ENCODE measurements at places on chromosomes 7 and 10.

DNA sequence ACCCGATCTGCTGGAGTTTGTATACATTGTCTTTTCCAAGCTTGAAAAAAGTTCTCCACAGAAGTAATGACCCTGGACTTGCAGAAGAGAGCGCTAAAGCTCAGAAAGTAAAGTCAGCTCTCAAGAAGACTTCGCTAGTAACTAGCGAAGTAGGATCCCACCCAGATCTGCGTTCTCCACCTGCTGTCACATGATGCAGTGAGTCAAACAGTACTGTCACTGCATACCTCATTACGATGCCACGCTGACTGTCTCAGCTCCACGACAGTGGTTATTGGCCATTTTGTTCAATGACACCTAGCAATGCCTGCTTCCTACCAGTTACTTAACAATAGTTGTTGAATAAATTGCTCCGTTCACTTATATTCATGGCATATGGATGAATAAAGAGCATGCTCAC, 29.7 kb upstream of the SEC61G start:
- peak; percentile 62 for DNase-seq

DNA sequence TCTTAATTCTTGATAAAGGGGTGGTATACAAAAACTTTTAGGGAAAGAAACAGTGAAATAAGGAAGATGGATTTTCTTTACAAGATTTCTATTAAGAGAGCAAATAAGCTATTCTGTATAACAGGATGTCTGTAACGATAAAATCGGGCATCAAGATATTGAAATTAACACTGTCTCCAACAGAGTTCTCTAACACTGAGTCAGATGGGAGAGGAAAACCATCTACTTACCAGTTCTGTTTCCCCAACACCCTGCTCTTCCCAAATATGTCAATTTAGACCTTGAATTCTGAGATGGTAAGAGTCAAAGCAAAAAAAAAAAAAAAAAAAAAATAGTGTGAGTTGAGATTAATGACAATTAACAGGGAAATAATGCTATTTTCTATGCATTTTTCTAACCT, 23.0 kb downstream of the SMURF1 start:
- DNase-seq: no peak

DNA sequence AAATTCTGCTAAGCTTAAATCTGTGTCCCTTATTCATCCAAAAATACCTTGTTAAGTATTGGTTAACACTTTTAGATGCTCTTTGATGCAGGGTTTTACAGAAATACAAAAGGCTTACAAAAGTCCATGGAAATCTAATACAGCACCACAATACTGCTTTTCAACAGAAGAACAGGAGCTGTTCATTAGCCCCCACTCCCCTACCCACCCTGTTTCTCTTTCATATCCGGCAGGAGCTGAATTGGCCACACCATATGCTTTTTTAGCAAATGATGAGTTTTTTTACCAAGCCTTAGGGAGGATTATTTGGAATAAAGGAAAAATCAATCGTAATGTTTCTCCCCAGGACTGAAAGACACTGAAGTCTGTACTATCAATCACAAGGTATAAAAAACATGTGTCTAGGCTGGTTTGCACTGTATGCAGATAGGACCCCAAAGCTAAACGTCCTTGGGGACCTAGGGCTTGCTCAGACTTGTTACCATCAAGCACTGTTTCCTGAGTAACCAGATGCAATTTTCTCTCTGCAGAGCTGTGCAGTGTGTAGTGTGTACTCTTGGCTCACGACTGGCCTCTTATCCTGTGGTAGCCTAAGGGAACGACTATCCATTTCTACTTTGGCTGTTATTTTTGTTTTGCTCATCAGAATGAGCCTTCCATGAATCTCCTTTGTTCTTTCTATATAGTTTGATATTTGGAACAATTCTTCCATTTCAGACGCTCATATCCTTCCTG, 143.3 kb upstream of the LRGUK start:
- DNase-seq: peak; percentile 52

DNA sequence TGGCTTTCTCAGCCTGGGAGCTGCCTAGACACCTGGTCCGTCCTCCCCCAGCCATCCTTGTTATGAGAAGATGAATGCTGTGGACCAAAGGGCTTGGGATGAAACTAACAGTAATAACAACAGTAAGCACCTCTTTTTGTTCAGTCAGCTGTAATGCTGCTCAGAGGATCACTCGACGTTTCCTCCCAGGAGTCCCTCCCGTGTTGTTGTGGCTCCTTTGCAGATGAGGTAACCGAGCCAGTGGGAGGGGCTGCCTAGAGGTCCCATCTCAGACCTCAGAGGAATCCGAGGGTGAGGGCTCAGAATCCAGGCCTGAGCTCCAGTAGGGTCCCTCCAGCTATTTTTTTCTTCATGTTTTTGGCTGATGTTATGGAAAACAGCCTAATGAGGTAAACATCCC, 145.1 kb downstream of the TMEM178B start:
- DNase-seq: no peak

DNA sequence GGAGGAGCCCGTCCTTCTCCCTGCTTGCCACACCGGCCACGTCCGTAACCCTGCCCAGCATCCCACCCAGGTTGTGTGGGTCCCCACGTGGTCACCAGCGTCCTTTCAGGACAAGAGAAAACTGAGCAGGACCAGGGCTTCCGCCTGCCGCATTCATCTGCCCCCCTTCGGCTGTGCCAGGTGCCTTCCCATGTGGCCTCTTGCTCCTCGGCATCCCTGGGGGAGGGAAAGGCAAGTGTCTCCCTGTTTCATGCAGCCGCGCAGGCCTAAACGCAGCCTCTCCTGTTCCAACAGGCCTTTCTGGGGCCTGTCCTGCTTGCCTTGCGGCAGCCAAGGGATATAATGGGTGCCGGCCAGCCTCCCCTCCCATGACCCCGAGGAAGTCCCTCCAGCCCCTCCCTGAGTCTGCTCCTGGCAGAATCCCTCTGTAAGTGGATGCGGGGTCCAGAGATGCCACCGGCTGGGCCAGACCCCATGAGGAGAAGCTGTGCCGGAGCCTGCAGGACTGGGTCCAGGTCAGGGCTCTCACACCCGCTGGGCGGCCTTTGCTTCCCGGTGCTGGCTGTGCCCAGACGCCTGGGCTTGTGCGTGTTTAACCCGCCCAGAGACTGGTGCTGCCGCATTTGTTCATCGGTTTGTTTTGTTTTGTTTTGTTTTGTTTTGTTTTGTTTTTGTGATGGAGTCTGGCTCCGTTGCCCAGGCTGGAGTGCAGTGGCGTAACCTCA, 23.1 kb downstream of the SHH start:
- no peak for DNase-seq

- DNase-seq: no peak
Measured at GRCh38 chr7:44256459-44256858, 55.7 kb downstream of the YKT6 start.

GRCh38 chr7:1474736-1475135, 15.5 kb upstream of the MICALL2 start:
- no peak for DNase-seq

DNA sequence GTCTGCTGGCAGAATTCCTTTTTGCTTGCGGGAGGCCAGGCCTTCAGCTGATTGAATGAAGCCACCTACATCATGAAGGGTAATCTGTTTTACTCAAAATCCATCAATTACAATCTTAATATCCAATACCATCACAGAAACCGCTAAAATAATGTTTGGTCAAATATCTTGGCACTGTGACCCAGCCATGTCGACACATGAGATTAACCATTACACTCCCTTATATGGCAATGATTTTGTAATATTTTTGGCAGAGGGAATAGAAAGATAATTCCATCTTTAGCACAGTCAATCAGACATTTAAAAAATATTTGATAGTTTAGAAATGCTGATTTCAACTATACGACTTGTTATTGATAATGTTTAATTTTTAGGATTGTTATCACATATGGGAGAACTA, 36.5 kb upstream of the SLC39A12 start:
- no peak for DNase-seq

GRCh38 chr7:158164101-158165095, 423.2 kb downstream of the PTPRN2 start:
- DNase-seq: no peak

DNA sequence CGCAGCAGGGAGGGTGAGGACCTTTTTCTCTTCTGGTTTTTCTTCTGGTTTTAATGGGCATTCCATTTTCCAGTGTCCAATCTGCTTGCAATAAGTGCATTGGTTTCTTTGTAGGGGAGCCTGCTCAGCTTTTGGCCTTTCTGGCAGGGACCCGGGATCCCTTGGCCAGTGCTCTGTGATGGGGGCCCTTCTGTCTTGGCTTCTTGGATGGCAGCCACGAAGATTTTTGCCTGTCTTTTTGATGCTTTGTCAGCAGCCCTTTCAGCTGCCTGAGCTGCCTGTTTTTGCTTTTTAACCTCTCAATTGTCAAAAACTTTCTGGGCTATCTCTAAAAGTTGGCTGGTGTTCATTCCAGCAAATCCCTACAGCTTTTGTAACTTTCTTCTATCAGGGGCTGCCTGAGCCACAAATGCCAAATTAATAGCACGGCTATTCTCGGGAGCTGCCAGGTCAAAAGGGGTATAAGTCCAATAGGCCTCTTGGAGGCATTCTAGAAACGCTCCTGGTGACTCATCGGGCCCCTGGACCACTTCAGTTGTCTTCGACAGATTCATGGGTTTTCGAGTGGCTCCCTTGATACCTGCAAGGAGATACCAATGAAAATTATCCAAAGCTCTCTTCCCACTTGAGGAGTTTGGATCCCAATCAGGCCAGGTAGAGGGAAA, 179.9 kb upstream of the MBL2 start:
- DNase-seq: no peak

GRCh38 chr7:42690794-42691639, 220.9 kb downstream of the C7orf25 start:
- peak; percentile 4 for DNase-seq

- no peak for DNase-seq
Measured at GRCh38 chr7:28570113-28570969, 158.0 kb downstream of the CREB5 start.

GRCh38 chr7:112064627-112065385, 141.4 kb downstream of the DOCK4 start:
- DNase-seq: no peak

GRCh38 chr10:110212119-110213006, 5.0 kb downstream of the MXI1 start:
- DNase-seq: peak; percentile 6

GRCh38 chr7:33661430-33662160, 243.7 kb upstream of the BMPER start:
- DNase-seq: no peak

DNA sequence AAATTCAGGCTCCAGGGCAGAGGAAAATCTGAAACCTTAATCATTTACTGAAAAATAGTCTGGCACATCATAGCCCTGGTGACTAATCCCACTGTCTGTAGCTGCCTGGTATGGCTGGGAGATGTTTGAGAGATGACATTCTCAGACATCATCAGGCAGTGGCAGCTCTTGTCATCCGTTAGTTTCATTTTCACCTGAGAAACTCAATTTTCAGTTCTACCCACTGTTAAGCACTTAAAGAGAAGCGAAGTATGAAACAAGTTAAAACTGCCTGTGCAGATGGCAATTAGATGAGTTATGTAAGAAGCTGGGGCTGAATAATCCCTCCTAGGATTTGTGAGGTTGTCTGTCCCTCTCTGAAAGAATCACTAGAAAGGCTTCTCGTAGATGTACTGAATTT, 150.2 kb downstream of the NSUN6 start:
- DNase-seq: peak; percentile 1

DNA sequence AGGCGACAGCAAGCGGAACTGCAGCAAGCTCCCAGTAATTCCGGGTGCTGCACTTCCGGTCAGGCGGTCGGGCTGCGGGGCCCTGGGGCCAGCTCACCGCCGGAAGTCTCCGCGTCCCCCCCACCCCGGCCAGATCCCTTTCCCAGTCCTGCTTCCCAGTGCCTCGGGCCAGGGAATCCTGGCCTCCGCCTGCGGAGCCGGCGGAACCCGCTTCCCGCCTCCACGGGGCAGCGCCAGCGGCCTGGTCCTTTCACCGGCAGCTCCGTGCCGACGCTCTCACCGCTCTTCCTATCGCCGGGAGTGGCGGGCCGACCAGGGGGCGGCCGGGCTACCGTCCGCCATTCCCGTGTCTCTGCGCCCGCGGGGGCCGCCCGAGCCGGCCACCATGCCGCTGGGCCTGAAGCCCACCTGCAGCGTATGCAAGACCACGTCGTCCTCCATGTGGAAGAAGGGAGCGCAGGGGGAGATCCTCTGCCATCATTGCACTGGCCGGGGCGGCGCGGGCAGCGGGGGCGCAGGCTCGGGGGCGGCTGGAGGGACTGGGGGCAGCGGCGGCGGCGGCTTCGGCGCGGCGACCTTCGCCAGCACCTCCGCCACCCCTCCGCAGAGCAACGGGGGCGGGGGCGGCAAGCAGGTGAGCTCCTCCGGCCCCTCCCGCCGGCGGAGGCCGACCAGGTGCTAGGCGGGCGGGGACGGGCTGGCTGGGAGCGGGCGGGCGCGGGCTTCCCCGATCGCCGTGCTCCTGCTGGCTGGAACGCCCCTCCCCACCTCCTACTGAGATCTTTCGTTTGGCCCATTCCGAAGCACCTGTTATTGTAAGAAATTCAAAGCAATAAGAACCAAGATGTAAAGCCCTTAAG, at the start of gene GATAD1:
GATAD1 (plus strand) TSS at position 138 of the 860 bp plus-strand sequence; CDS start at position 386, 248 bp downstream.
- DNase-seq: peak; percentile 84

- no peak for DNase-seq
Measured at GRCh38 chr7:5455581-5456219, 32.1 kb upstream of the TNRC18 start.

DNA sequence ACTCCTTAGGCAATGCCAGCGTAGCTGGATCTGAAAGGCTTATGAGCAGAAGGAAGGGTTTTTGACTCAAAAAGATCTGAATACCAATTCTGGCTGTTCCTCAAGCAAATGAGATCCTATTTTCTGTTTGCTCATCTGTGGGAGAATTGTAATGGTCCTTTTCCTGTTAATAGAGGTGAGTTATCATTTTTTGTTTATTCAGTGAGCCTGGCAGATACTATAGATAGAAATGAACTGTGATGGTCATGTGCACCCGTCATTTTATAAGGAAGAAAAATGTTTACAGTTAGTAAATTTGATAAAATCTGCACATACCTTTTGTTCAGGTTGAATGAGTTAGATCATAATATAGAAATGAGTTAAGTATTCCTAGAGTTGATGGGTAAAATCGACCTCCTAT, 97.7 kb downstream of the ACTR3B start:
- DNase-seq: no peak

DNA sequence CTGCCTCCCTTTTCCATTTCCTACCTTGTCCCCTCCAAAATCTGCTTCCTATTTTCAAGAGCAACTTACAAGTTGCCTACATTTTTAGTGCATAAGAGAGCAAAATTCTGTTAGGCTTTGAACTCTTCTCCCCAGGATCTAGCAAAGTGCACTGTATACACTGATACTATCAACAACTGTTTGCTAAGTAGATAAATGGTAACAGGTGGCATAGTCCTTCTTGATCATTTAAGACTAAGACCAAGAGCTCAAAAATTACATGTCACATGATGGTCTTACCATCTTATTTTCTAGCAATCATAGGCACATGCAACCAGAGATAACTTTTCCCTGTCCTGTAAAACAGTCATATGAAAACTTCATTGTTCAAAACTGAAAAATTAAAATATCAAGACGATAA, 16.2 kb downstream of the FAM3C start:
- peak; percentile 17 for DNase-seq

DNA sequence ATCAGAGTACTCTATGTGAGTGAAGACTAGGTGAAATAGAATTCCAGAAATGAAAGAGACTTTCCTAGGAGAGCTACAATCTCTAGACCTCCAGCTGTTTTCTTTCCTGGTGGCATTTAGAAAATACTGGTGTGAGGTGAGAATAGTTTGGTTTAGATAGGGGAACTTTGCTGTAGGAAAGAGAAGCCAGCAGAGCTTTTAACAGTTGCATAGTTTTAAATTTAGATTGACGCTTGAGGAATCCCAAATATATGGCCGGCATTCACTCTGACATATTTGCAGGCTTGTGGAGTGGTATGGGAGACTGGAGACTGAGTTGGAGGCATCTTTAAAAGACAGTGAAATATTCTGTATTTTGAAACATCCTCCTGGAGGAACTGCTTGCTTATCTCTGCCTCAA, 94.3 kb upstream of the ETV1 start:
- DNase-seq: no peak

GRCh38 chr7:35359423-35359822, 105.5 kb upstream of the TBX20 start:
- no peak for DNase-seq
